Hypothalamus (tissue), 51 donors: ENCODE measurements at places on chromosomes 7 and 10.

DNA sequence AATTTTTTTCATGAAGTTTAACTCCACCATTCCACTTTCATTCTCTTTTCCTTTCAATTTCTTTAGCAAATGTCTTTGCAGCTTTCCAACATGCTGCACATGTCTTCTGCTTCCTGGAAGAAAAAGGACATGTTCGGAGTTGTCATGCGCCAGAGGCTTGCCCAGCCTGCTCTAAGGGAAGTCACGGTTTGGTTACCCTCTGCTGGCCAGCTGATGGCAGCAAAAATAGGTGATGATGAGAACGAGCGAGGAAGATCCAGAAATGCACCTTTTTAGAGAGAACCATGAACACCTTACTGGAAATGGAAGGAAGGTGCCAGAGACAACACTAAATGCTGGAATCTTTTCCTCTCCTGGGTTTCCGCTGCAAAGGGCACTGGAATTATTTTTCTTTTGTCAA is 4.9 kb upstream of the ZSCAN21 start:
- no peak for DNase-seq

DNA sequence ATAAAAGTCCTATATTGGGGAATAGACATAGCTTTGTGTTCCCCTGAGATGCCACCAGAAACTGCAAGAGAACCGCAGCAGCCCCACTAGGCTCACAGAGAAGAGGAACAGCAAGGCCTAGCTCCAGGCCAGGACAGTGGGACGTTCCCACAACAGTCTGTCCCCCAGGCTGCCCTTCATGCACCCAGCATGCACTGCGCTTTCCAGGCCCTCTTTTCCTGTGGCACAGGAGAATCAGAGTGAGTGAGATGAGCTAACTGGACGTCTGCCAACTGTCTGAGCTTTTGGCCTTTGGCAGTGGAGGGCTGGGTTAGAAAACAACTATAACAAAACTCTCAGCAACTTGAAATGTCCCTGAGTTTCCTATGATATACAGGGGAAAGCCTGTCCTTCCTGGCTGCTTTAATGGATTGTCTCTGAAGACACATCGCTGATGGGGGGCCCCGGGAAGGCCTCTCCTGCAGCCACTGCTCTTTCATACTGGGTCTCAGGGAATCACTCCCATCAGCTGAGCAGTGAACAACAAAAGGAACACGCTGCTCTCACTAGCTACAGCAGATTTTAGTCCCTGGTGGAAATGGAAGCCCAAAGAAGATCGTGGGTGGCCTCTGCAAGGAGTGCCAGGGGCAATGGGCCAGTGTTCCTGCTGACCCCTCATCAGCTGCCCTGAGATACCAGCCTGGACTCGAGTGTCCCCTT is 53.5 kb downstream of the PODXL start:
- DNase-seq, result no peak

DNA sequence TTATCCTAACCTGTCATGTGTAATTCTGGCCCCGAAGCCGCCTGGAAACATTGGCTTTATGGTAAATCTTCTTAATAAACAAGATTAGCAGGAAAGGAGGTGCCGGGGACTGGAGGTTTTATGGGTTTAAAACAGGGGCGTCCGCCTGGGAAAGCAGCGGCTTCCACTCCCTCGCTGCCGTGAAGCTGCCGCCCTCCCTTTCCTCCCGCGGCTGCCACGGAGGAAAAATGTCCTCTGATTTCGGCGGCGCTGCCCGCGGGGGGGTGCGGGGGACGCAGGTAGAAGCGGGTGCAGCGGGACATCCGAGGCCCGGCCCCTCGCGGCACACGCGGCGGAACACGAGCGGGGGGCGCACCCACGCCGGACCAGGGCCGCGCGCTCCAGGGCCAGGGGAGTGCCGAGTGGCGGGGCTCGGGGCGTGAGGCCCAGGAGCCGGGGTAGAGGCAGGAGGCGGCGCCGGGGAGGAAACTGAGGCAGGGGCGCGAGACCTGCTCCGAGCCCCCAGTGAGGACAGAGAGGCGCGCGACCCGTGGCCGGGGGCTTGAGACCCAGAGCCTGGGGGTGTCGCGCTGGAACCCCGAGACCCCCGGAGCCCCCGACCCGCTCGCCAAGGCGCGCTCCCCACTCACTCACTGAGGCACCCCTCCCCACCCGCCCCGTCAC is 993 bp downstream of the PTPRN2 start:
- DNase-seq, result no peak

DNA sequence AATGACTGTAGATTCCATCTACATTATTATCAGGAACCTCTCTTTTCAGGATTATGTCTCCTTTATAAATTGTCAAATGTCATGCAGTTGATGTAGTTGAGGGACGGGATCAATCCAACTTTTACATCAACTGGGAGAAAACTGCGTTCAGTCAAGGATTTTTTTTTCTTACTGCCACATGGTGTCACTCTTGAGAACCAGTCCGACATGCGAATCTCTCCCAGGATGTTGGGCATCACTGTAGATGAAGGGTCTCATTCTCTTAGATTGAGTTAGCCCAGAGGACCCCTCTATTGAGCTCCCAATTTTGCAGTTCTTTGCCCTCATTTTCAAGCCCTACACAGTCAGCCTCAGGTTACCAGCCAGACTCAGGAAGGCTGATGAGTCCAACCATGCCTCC is 120.3 kb upstream of the PTPRZ1 start:
- DNase-seq, result no peak

GRCh38 chr7:121041516-121042148 is 53.1 kb downstream of the CPED1 start:
- no peak for DNase-seq

GRCh38 chr7:132758986-132759385 is 182.7 kb upstream of the PLXNA4 start:
- DNase-seq, result no peak

DNA sequence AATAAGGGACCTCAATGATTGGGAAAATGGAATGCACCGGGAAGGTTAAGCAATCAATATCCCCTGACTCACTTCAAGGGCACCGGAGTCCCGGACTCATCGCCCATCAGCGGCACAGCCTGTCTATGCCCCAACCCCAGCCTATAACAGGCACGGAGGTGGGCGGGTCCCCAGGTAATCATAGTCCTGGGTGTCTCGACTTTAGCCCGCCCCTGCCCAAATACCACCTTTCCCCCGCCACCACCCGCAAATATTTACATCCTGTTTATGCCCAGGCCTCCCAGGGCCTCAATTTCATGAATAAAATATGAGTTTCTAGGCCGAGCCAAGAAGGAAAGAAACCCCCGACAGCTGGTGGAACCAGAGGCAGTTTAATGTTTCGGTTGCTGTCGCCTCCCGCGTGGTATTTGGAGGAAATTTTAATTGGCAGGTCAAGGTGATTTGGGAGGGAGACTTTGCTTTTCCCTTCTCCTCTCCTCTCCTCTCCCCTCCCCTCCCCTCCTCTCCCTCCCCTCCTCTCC is 15.6 kb upstream of the RFC2 start:
- DNase-seq, result no peak
